ENCODE measurements at places on chromosomes 2 and 18. TPM values are rescaled to one million over a fixed set of nuclear protein-coding genes. Genes with fewer than 3 reads are reported as not detected.

The REG3A gene
- total RNA-seq, result not detected

The CDH2 gene
- total RNA-seq, result 137 TPM

The TXNDC2 gene
- total RNA-seq, result not detected

The RAB17 gene
- total RNA-seq, result 1.6 TPM

The RIF1 gene
- 37.6 TPM for total RNA-seq

The IL36A gene
- 0.09 TPM for total RNA-seq

The NEU2 gene
- total RNA-seq, result not detected

The ARHGEF4 gene
- 0.09 TPM for total RNA-seq

The KCNE4 gene
- not detected for total RNA-seq

The UBE2F gene
- 42.2 TPM for total RNA-seq

The AOX1 gene
- 3.9 TPM for total RNA-seq

The HAAO gene
- total RNA-seq, result 0.09 TPM

The RSAD2 gene
- total RNA-seq, result 0.19 TPM

The ATL2 gene
- 63.7 TPM for total RNA-seq

The ALPI gene
- not detected for total RNA-seq

The CCDC85A gene
- total RNA-seq, result 11.2 TPM

The KCNJ13 gene
- total RNA-seq, result not detected

The CREG2 gene
- total RNA-seq, result 0.72 TPM

The ATF2 gene
- total RNA-seq, result 42.7 TPM

The EN1 gene
- total RNA-seq, result not detected

The TXNDC9 gene
- total RNA-seq, result 61.7 TPM

The ACMSD gene
- not detected for total RNA-seq

The MTA3 gene
- total RNA-seq, result 20.0 TPM

The MTCL1 gene
- total RNA-seq, result 20.5 TPM

The CNTNAP5 gene
- total RNA-seq, result 0.09 TPM

The G6PC2 gene
- total RNA-seq, result not detected

The FIGN gene
- 1.3 TPM for total RNA-seq

The CENPA gene
- 5.2 TPM for total RNA-seq

The OTOS gene
- total RNA-seq, result not detected

The ABHD1 gene
- total RNA-seq, result under 0.01 TPM

The ZBTB7C gene
- total RNA-seq, result not detected

The FTCDNL1 gene
- total RNA-seq, result 1.4 TPM

The LDLRAD4 gene
- 2.0 TPM for total RNA-seq

The SMCHD1 gene
- 76.1 TPM for total RNA-seq

The B3GNT7 gene
- total RNA-seq, result 0.09 TPM

The MTHFD2 gene
- 153 TPM for total RNA-seq

The CTNNA2 gene
- total RNA-seq, result not detected

The ERMN gene
- not detected for total RNA-seq

The ASXL3 gene
- not detected for total RNA-seq

The TTR gene
- total RNA-seq, result not detected

The WDR7 gene
- total RNA-seq, result 17.1 TPM

The ACTR1B gene
- 84.3 TPM for total RNA-seq

The TANC1 gene
- total RNA-seq, result 47.5 TPM

All from endothelial cell of coronary artery (primary cell).